Activated CD8-positive, alpha-beta T cell treated with anti-CD3 and anti-CD28 coated beads for 36 hours (primary cell): ENCODE measurements at places on chromosomes 16 and 17. TPM values are rescaled to one million over a fixed set of nuclear protein-coding genes. Genes with fewer than 3 reads are reported as not detected.

Gene SEC14L5
- not detected for total RNA-seq

Gene GFAP
- not detected for total RNA-seq

Gene ITGAX
- total RNA-seq, result 4.4 TPM

GRCh38 chr17:35586569-35587073 lies 501 bp upstream of the AP2B1 start:
- DNase-seq, result no peak

DNA sequence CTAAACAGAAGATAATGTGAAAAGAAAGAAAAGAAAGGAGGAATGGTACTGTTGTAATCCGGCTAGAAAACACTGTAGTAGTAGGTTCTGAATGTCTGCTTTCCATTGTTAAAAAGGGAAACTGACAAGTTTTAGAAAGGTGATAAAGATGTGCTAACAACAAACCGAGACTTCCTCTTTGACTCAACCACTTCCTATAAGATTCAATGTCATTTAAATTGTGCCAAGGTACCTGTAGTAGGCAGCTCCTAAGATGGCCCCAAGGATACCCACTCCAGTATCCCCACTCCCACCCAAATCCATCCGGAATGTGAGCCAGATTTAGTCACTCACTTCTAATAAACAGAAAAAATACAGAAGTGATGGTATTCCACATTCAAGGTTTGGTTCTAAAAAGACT lies 31.2 kb downstream of the XYLT1 start:
- DNase-seq, result no peak

- DNase-seq, result no peak
Measured at GRCh38 chr17:3759597-3760216, 36.0 kb downstream of the HASPIN start.

GRCh38 chr17:73141411-73141810 lies 23.4 kb upstream of the SSTR2 start:
- no peak for DNase-seq

DNA sequence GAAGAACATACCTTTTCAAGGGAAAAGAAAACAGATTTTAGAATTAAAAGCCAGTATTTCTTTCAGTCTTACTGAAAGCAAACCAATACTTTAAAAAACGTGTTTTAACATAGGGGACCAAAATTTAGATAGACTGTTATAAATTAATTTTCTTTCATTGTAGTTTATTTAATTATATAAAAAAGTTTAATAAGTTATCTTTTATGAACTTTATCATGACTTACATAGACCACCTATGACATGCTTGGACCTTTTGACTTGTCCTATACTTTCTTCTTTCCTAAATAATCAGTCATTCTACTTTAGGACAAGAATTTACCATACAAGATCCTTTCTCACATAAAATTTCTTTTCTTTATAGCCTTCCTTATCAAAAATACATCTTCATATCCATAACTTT lies 102.0 kb upstream of the HAS3 start:
- DNase-seq, result no peak
